ENCODE measurements at places on chromosomes 2 and 18.

DNA sequence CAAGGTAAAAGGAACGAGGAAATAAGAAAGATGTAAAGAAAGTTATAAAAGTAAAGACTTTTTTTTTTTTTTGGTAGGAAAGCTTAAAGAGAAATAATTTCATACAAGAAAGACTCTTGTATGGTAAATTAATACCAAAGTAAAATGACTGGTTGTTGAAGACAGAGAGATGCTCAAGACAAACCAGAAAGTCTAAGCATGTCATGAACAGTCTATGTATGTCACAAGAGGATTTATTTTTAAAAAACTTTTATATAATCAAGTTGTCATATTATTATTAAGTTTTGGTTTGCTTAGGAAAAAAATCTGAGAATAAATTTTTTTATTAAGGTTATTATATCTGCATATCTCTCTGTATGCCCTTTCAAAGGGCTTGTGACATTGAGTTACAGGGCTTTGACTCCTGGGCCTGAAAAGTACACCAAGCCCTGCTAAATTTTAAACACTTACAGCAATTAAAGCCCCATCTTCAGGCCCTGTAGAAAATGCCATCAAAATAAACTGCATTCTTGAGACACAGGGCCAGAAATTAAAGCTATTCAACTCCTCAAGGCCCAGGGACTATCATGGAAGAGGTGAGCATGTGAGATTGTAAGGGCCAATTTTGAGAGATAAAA is 10.9 kb upstream of the SGPP2 start:
- no peaks in the 10 kb centered on the region for H3K4me1 ChIP-seq
- H3K36me3 ChIP-seq, result no peaks in the 10 kb centered on the region
- no peak overlapping the region for H3K4me3 ChIP-seq
- no peaks in the 10 kb centered on the region for H3K27me3 ChIP-seq

DNA sequence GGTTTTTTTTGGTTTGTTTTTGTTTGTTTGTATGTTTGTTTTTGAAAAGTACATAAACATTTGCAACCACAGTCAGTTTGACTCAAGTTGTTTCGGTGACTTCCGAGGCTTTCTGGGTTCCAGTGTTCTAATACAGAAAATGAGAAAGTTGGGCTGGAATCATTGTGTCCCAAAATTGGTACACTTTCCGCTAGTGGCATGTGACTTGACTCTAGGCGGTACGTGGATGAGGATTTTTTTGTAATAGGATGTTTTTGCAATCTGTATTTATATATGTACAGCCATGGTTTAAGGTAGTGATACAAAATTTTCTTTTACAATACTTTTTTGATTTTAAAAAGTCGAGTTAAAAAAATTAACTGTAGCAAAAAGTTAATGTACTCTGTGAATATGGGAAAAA is 1.7 kb downstream of the MFF start:
- H3K27me3 ChIP-seq, result no peaks in the 10 kb centered on the region
- H3K36me3 ChIP-seq, result no peaks in the 10 kb centered on the region
- H3K4me3 ChIP-seq, result no peak overlapping the region
- no peaks in the 10 kb centered on the region for H3K4me1 ChIP-seq
- DNase-seq, result no peak

DNA sequence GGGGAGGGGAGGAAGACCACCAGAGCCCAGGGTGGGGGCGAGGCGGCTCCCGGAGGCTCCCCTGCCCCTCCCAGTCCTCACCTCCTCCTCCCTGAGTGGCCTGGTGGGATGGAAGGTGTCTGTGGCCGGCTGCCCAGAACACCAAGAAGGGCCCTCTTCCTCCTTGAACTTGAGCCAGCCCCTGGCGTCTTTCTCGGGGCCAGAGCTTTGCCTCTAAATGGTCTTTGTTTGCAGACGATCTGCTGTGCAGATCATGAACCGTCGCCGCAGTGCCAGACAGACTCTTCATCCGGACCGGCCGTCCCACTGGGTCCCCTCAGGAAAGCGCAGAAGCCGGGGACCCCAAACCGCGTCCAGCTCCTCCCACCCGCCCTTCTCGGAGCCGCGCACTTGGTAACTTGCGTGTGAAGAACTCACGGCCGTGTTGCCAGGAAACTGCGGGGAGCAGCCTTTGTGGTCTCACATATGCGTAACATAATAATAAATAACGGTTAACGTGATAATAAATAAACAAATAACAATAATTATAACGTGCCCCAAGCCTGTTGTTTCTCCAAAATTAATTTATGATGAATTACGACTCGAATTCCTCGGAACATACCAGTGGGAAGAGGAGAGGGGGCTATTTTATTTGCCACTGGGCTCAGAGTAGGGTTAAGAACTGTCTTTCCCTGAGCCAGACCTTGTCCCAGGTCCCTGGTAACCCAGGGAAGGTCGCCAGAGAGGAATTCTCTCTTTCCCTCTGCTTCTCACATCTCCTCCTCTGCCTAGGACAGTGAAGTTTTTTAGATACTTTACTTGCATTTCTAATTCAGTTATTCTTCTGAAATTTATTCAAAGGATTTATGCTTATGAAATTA is 41.0 kb downstream of the PTGR3 start:
- no peaks in the 10 kb centered on the region for H3K36me3 ChIP-seq
- DNase-seq, result no peak
- H3K27me3 ChIP-seq, result no peaks in the 10 kb centered on the region
- H3K4me3 ChIP-seq, result peak overlapping the region; percentile 23
- H3K4me1 ChIP-seq, result no peaks in the 10 kb centered on the region

GRCh38 chr2:32008805-32009515 is 1.8 kb downstream of the MEMO1 start:
- peak overlapping the region; percentile 99 for H3K27ac ChIP-seq
- peaks cover 23% of the 10 kb centered on the region for H3K4me1 ChIP-seq
- H3K27me3 ChIP-seq, result no peaks in the 10 kb centered on the region
- DNase-seq, result no peak

GRCh38 chr2:226556050-226556449 is 243.6 kb downstream of the IRS1 start:
- no peak overlapping the region for H3K4me3 ChIP-seq
- H3K4me1 ChIP-seq, result no peaks in the 10 kb centered on the region
- DNase-seq, result no peak
- no peak overlapping the region for H3K27ac ChIP-seq

DNA sequence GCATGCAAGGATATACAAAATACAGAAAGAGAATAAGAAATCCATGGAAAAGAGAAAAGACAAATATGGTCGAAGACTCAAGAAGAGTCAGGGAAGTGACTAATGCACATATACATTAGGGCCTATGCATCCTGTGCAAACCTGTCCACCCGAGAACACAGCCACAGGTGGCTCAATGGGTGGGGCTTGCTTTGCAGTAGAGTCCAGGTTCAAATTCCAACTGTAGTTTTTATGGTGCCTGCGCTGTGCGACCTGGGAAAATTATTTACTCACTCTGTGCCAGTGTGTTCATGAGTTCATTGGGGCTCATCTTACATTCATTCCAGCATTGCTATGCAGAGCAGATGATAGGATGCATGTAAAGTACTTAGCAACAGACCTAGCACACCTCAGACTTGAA is 244.7 kb downstream of the CTNNA2 start:
- no peak overlapping the region for H3K4me3 ChIP-seq
- DNase-seq, result no peak
- H3K27me3 ChIP-seq, result no peaks in the 10 kb centered on the region
- no peaks in the 10 kb centered on the region for H3K36me3 ChIP-seq

- H3K4me3 ChIP-seq, result no peak overlapping the region
- no peaks in the 10 kb centered on the region for H3K36me3 ChIP-seq
- no peak for DNase-seq
These were observed 83.2 kb upstream of the RND3 start for GRCh38 chr2:150570712-150571111.

DNA sequence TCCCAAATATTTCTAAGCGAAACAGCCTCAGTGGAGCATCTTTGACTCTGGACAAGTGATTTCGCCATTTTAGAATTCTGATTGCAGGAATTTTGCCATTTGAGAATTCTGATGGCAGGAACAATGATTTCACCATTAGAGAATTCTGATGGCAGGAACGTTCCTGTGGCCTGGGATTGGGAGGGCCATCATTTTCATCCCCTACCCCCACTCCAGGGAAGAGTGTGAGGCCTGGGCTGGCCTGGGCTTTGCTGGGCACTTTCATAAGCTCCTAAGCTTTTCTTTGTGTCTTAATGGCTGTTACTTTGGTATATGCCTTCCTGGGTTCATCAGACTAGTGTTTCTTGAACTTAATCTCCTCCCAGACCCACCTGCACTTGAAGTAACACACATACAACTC is 129.3 kb upstream of the EPAS1 start:
- no peak overlapping the region for H3K4me3 ChIP-seq
- H3K27ac ChIP-seq, result no peak overlapping the region
- no peaks in the 10 kb centered on the region for H3K36me3 ChIP-seq

DNA sequence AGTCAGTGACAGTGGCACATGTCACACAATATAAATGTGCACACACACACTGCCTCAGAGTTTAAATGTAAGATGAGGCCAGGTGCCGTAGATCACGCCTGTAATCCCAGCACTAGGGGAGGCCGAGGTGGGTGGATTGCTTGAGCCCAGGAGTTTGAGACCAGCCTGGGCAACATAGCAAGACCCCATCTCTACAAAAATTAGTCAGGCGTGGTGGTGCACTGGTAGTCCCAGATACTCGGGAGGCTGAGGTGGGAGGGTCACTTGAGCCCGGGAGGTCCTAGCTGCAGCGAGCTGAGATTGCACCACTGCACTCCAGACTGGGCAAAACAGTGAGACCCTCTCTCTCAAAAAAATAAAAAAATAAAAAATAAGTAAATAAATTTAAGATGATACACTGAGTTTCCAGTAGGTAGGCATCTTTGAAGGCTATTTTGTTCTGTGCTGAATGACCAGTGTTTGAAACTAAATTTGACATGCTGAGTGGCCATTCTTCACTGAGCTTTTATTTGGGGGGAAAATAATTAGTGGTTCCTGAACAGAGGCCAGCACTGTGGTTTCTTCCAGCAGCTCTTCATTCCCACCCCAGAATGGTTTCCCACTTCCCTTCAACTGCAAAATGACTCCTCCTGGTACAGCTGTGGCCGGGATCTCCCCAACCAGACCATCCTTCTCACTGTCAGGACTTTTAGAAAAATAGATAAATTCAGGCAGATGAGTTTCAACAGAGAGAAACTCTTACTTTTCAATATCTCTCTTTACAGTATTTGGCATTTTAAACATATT is 44.9 kb downstream of the PSMG2 start:
- no peaks in the 10 kb centered on the region for H3K36me3 ChIP-seq
- H3K4me3 ChIP-seq, result no peak overlapping the region
- DNase-seq, result no peak
- no peaks in the 10 kb centered on the region for H3K4me1 ChIP-seq
- H3K27me3 ChIP-seq, result no peaks in the 10 kb centered on the region

- H3K27me3 ChIP-seq, result no peaks in the 10 kb centered on the region
- H3K4me1 ChIP-seq, result no peaks in the 10 kb centered on the region
These were observed 116.2 kb downstream of the RAB3GAP1 start for GRCh38 chr2:135168204-135168856.

DNA sequence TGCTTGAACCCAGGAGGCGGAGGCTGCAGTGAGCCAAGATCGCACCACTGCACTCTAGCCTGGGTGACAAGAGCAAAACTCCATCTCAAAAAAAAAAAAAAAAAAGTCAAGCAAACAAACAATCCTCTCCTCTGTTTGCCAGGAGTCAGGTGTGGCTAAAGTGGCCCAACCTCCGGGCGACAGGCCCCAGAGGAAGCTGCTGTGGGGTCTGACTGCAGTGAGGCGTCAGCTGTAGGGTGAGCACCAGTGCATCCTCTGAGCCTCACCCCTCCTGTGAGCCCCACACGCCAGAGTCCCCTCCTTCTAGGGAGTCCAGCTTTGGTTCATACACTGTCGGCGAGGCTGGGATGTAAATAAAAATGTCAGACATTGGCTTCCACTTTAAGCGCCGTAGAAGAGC is 76.5 kb upstream of the HS6ST1 start:
- no peaks in the 10 kb centered on the region for H3K27me3 ChIP-seq
- H3K36me3 ChIP-seq, result no peaks in the 10 kb centered on the region
- H3K4me3 ChIP-seq, result no peak overlapping the region

- no peaks in the 10 kb centered on the region for H3K4me1 ChIP-seq
- no peaks in the 10 kb centered on the region for H3K27me3 ChIP-seq
- H3K4me3 ChIP-seq, result no peak overlapping the region
- DNase-seq, result no peak
These were observed 436.0 kb downstream of the METTL4 start for GRCh38 chr18:2135309-2135708.

GRCh38 chr2:23321751-23322150 is 63.2 kb upstream of the KLHL29 start:
- H3K4me3 ChIP-seq, result no peak overlapping the region
- H3K27ac ChIP-seq, result no peak overlapping the region
- H3K36me3 ChIP-seq, result no peaks in the 10 kb centered on the region
- H3K4me1 ChIP-seq, result no peaks in the 10 kb centered on the region

- H3K4me1 ChIP-seq, result no peaks in the 10 kb centered on the region
- H3K4me3 ChIP-seq, result no peak overlapping the region
These were observed 256.2 kb downstream of the SATB2 start for GRCh38 chr2:199201539-199201938.

DNA sequence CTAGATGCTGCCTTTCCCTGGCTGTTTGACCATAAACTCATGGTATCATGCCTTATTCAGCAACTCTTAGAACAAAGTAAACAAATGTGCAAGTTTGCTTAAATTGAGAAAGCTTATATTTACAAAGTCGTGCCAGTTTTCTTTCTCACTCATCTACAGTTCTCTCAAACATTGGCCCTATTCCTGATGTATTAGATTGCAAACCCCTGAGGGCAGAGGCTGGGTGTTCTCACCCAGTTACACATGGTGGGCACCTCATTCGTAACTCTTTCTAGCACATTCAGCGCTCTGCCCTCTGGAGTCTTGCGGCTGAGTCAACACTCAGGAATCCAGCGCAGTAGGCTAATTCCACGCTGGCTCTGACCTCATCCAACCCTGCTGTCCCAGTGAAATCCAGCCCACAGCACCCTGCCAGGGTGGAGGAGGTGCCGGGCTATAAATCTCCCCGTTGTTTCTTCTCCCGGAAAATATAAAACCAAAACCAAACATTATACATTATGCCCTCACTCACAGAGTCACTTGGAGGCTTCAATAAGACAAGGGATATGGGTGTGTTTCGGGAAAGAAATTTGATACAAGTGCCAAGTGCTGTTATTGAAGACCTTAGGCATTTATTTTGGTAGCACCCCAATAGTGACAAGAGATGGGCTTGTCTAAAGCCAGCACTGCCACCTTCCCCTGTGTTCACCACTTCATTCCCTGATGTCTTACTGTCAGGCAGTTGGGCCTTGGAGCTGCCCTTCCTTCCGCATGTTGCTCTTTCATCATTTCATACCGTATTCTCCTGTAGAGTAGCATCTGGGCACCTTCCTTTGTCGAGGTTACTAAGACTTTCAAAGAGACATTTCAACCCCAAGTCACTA is 287.4 kb downstream of the PRKCE start:
- peak overlapping the region; percentile 85 for H3K27ac ChIP-seq
- H3K4me3 ChIP-seq, result no peak overlapping the region
- DNase-seq, result no peak
- H3K27me3 ChIP-seq, result no peaks in the 10 kb centered on the region

GRCh38 chr2:68766376-68766845 is 31.8 kb downstream of the ARHGAP25 start:
- H3K4me1 ChIP-seq, result peaks cover 40% of the 10 kb centered on the region
- no peak overlapping the region for H3K4me3 ChIP-seq
- peak; percentile 55 for DNase-seq
- H3K36me3 ChIP-seq, result no peaks in the 10 kb centered on the region
- H3K27ac ChIP-seq, result peak overlapping the region; percentile 71

All from esophagus squamous epithelium (tissue), 5 donors.